Hepatocyte (in vitro differentiated cells): ENCODE measurements at places on chromosomes 13 and 19. TPM values are rescaled to one million over a fixed set of nuclear protein-coding genes. Genes with fewer than 3 reads are reported as not detected.

Gene ZNF30
- total RNA-seq, result 3.0 and 3.2 TPM in 2 replicates

Gene NXNL1
- total RNA-seq, result not detected in 2 replicates

GRCh38 chr13:43915451-43915850 lies 35.7 kb downstream of the LACC1 start:
- H3K4me3 ChIP-seq, result no peak overlapping the region
- no peak overlapping the region for H3K27ac ChIP-seq
- H3K4me1 ChIP-seq, result no peaks in the 10 kb centered on the region
- no peaks in the 10 kb centered on the region for H3K27me3 ChIP-seq
- H3K36me3 ChIP-seq, result no peaks in the 10 kb centered on the region

Gene ZNF350
- total RNA-seq, result 3.5 and 4.3 TPM in 2 replicates
